NCI-H524 (cell line): ENCODE measurements at places on chromosomes 13 and 19.

DNA sequence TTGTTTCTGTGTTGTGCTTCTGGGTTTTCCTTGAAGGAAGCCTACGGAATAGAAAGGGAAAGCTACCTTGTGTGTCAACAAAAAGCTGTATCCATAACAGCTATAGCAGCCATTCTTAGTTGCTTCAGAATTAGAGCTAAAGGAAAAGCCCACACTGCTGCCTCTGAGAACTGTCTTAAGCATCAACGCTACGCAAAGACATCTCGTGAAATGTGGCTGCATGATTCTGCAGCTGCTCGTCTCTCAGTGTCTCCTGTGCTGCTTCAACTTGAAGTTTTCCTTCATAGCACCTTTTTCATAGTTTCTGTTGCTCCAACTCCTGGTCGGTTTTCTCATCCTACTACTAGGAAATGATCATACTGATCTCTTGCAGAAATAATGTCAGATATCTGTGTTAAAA lies 140.9 kb upstream of the MAB21L1 start:
- DNase-seq = no peak

- no peak for DNase-seq
These were observed 234.7 kb downstream of the NHLRC3 start for GRCh38 chr13:39272994-39273393.

- DNase-seq = no peak
These were observed 980.4 kb downstream of the SLITRK5 start for GRCh38 chr13:88651531-88651930.

GRCh38 chr13:70249332-70250064 lies 141.2 kb upstream of the KLHL1 start:
- DNase-seq = no peak

GRCh38 chr13:106772006-106772601 lies 204.2 kb upstream of the ARGLU1 start:
- DNase-seq = no peak
